ENCODE measurements at places on chromosomes 12 and 14. TPM values are rescaled to one million over a fixed set of nuclear protein-coding genes. Genes with fewer than 3 reads are reported as not detected.
A peak's percentile ranks its signal among the peaks of the same experiment; 100 is the strongest.

The HNF1A gene
- not detected for polyA plus RNA-seq

GRCh38 chr12:108029051-108029835, 99.8 kb upstream of the WSCD2 start:
- H3K4me1 ChIP-seq: no peaks in the 10 kb centered on the region
- no peaks in the 10 kb centered on the region for H3K27me3 ChIP-seq
- no peak for DNase-seq
- no peaks in the 10 kb centered on the region for H3K36me3 ChIP-seq

DNA sequence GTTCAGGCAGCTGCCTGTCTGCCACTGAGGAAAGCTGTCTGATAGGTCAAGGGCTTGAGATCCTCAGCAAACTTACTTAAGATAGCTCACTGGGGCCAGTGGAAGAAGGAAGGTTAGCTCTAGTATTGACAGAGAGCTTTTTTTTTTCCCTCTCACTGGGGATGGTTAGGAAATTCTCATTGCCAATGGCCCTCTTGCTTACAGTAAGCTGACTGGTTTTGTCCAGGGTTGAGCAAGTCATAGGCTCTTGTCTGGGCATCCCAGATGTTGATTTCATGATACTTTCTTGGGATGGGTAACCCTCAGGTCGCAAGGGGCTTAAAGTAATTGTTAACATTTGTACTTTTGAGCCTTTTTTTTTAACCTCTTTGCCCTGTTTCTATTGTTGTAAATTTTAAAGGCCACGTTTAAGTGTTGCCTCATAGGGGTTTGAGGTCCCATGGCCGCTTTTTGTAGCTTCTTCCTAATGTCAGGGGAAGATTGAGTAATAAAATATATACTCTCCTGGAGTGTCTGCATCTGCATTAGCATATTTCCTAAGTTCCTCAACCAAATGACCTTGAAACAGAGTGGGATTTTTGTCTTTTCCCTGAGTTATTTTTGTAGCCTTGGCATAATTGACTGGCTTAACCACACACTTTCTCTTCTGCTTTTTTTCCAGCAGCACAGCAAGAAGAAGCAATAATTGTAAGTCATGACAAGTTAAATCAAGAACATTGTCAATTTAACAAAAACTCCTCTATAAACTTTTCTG, 716.0 kb downstream of the LRFN5 start:
- H3K27me3 ChIP-seq: no peaks in the 10 kb centered on the region
- H3K36me3 ChIP-seq: no peaks in the 10 kb centered on the region
- peak overlapping the region; percentile 57 for H3K27ac ChIP-seq

The SCNN1A gene
- 0.81 TPM for polyA plus RNA-seq

The C14orf39 gene
- polyA plus RNA-seq: not detected

The FLVCR2 gene
- 36.6 TPM for polyA plus RNA-seq

DNA sequence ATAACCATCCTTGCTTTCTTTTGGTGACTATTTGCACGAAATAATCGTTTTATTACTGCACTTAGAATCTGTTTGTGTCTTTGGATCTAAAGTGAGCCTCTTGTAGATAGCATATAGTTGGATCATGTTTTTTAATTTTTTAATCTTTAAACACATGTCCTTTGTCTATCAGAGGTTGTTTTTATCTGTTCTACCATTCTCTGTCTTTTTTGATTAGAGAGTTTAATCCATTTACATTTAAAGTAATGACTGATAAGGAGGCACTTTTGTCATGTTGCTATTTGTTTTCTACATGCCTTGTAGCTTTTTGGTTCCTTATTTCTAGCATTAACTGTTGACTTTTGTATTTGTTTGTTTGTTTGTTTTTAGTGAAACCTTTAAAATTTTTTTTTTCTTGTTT, 506.2 kb upstream of the RGS6 start:
- DNase-seq: no peak
- H3K27me3 ChIP-seq: no peaks in the 10 kb centered on the region
- H3K36me3 ChIP-seq: peaks cover 14% of the 10 kb centered on the region
- no peaks in the 10 kb centered on the region for H3K4me1 ChIP-seq
- no peak overlapping the region for H3K27ac ChIP-seq
- no peak overlapping the region for H3K4me3 ChIP-seq

DNA sequence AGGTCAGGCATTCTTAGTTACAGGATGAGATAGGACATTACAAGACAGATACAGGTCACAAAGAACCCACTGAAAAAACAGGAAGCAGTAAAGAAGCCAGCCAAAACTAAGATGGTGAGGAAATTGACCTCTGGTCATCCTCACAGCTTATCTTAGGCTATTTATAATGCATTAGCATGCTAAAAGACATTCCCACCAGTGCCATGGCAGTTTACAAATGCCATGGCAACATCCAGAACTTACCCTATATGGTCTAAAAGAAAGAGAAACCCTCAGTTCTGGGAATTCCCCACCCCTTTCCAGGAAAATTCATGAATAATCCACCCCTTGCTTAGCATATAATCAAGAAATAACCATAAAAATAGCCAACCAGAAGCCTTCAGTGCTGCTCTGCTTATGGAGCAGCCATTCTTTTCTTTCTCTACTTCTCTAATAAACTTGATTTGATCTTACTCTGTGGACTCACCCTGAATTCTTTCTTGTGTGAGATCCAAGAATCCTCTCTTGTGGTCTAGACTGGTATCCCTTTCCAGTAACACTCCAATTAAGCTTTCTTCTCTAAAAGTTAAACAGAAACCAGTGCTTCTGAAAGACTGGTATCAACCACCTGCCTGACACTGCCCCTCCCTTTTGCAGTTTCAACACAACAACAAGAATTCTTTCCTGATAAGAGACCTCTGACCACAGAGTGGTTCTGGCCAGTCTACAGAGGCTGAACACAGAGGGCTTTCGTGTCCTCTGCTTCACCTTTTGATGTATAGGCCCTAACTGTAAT, 86.9 kb downstream of the BCAT1 start:
- no peaks in the 10 kb centered on the region for H3K4me1 ChIP-seq
- H3K27me3 ChIP-seq: no peaks in the 10 kb centered on the region
- H3K36me3 ChIP-seq: no peaks in the 10 kb centered on the region
- no peak overlapping the region for H3K4me3 ChIP-seq
- peak; percentile 15 for DNase-seq
- H3K27ac ChIP-seq: no peak overlapping the region

GRCh38 chr14:60515511-60516289, 6.8 kb downstream of the SIX6 start:
- H3K27me3 ChIP-seq: peaks cover 85% of the 10 kb centered on the region
- no peaks in the 10 kb centered on the region for H3K36me3 ChIP-seq
- DNase-seq: no peak
- no peak overlapping the region for H3K4me3 ChIP-seq
- H3K4me1 ChIP-seq: peaks cover 3% of the 10 kb centered on the region

DNA sequence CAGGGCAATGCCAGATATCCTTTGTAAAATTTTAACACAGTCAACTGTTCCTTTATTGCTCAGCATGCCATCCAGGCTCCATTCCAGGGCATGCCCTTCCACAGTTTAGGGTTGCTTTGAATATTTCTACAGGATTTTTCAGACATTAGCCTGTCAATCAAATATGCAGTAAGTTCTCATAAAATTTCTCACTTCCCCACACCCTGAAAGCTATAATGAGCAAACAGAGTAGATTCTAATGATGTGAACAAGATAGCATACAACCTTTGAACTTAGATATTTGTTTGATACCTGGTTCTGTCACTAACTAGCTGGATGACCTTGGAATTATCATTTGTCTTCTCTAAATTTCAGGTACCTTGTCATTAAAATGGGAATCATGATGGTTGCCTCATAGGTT, 251.2 kb downstream of the SYT1 start:
- no peaks in the 10 kb centered on the region for H3K36me3 ChIP-seq
- H3K4me3 ChIP-seq: no peak overlapping the region
- H3K27me3 ChIP-seq: no peaks in the 10 kb centered on the region
- DNase-seq: no peak

The CCDC177 gene
- not detected for polyA plus RNA-seq

GRCh38 chr12:96401076-96401871, 1.0 kb upstream of the CDK17 start:
- no peaks in the 10 kb centered on the region for H3K27me3 ChIP-seq
- H3K36me3 ChIP-seq: no peaks in the 10 kb centered on the region
- peaks cover 21% of the 10 kb centered on the region for H3K4me1 ChIP-seq
- peak overlapping the region; percentile 84 for H3K4me3 ChIP-seq

The AQP2 gene
- not detected for polyA plus RNA-seq

DNA sequence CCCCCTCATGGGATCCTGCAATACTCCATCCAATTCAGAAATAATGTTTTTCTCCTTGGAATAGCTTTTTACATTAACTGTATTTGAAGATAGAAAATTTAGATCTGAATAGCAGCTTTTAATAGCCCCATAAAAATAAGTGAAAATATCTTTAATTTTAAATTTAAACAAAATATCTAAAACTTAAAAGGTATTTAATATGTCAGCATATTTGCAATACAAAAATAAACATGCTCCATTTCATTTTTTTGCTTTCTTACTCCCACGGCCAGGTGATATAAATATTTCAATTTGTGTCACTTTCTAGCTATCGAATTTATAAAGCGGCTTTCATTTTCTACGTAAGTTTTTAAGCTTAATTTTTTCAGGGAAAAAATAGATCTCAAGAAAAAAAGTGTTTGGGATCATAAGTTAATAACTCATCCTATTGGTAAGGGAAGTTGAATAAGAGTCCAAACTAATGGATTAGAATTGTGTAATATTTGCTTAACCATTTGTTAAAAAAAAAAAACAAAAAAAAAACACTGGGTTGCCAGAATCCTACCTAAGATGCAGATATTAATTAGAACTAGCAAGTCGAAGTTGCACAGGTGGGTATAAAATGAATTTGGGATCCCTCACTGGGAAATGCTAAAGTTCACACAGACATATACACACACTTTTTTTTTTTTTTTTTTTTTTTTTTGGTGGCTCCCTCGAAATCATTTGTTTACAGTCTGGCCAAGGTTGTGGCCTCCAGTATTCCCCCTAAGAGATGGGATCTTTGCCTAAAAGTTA, 47.6 kb downstream of the PPP2R5C start:
- H3K27me3 ChIP-seq: no peaks in the 10 kb centered on the region
- peak overlapping the region; percentile 99 for H3K27ac ChIP-seq
- H3K36me3 ChIP-seq: peaks cover 4% of the 10 kb centered on the region
- peaks cover 12% of the 10 kb centered on the region for H3K4me1 ChIP-seq
- DNase-seq: no peak

The SLC7A8 gene
- polyA plus RNA-seq: 0.53 TPM

- H3K4me1 ChIP-seq: no peaks in the 10 kb centered on the region
- H3K4me3 ChIP-seq: no peak overlapping the region
- DNase-seq: no peak
- no peak overlapping the region for H3K27ac ChIP-seq
- H3K36me3 ChIP-seq: no peaks in the 10 kb centered on the region
Observed at GRCh38 chr14:49550286-49551184, 35.6 kb downstream of the RPS29 start.

The KCNA5 gene
- not detected for polyA plus RNA-seq

The PHLDA1 gene
- polyA plus RNA-seq: 1.1 TPM

The DCN gene
- not detected for polyA plus RNA-seq

DNA sequence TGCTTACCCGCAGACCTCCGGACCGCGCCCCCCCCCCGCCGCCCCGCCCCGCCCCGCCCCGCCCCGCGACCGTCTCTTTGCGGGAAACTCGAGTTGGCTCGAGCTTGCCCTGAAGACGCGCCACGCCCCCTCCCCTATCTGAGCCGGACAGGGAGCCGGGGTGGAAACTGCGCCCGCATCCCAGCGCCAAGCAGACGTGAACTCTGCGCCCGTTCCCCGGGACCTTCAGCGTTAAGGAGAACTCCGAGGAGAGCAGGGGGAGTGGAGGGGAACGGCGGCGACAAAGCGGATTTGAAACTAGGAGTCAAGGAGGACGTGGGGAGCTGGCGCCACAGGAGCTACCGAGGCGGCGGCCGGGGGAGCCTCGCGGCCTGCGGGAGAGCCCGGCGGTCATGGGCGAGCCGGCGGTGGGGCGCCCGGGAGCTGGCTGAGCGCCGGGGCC, at the start of gene KCNK13:
Gene KCNK13 (plus strand): TSS at position 310 of the 442 bp plus-strand sequence. CDS start 212 bp downstream, outside the sequence.
- H3K27me3 ChIP-seq: peaks cover 54% of the 10 kb centered on the region
- no peaks in the 10 kb centered on the region for H3K36me3 ChIP-seq
- peak within 1 kb of the TSS; percentile 52 for H3K27ac ChIP-seq
- peak; percentile 68 for DNase-seq

The SGPP1 gene
- 2.6 TPM for polyA plus RNA-seq

DNA sequence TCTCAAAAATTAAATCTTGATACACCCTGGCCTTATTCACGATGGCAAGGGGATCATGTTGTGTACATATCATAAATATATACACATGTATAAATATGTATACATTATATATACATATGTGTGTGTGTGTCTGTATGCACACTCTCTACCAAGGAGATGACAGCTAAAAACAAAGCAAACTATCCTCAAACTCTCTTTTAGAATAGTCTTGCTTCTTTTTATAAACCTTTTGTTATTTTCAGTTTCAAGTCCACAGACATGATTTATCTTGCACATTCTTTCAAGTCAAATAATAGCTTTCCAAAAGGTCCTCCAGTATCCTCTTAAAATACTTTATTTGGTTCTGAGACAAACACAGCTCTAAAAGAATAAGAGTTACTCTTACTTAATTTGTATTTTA, 8.4 kb downstream of the ANO6 start:
- H3K36me3 ChIP-seq: peaks cover 5% of the 10 kb centered on the region
- H3K27me3 ChIP-seq: no peaks in the 10 kb centered on the region
- H3K4me3 ChIP-seq: no peak overlapping the region
- no peak for DNase-seq
- no peak overlapping the region for H3K27ac ChIP-seq

DNA sequence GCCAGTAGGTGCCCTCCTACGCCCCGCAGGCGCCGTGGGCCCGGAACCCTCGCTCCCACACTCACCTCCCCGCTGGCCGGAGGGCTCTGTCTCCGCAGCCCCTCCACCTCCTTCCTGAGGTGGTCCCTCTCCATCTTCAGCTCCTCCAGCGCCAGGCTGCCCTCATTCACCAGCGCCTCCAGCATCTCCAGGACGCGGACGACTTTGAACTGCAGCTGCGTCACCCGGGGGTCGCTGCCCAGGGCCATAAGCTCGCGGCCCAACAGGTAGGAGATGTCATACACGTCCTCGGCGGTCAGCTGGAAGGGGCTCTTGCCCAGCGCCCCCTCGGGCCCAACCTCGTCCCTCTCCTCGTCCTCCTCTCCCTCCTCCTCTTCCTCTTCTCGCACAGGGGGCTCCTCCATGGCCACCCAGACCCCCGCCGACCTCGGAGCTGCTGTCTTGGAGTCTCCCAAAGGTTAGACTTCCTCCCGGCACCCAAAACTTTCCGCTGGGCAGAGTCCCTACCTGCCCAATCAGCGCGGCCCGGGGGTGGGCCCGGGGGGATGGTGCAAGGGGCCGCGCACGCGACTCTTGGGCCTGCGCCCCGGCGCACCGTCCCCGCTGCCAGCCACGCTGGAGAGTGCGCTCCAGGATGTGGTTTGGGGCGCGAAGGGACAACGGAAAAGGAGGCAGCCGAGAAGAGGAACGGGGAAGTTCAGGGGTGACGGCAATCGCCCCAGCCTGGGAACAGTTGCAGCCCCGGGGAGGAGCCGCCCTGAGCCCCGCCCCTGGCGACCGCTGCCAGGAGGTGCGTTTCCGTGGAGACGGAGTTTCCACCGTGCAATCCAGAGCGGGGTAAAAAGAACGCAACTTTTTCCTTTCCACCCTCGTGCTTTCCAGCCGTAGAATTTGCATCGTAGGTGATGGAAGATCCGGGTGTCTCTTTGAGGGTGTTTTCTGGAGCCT, at the start of gene RILPL2:
Gene RILPL2 (minus strand): TSS at position 668 of the 948 bp plus-strand sequence. CDS start 264 bp downstream, at position 404.
- peaks cover 52% of the 10 kb centered on the region for H3K4me1 ChIP-seq
- H3K4me3 ChIP-seq: peak within 1 kb of the TSS; percentile 98
- peaks cover 2% of the 10 kb centered on the region for H3K36me3 ChIP-seq

GRCh38 chr14:54225457-54226060, 171.2 kb upstream of the CDKN3 start:
- H3K36me3 ChIP-seq: no peaks in the 10 kb centered on the region
- no peak for DNase-seq
- H3K27ac ChIP-seq: no peak overlapping the region
- H3K27me3 ChIP-seq: peaks cover 23% of the 10 kb centered on the region

GRCh38 chr12:6207259-6207925, 7.2 kb downstream of the CD9 start:
- no peak overlapping the region for H3K27ac ChIP-seq
- peaks cover 11% of the 10 kb centered on the region for H3K27me3 ChIP-seq
- no peaks in the 10 kb centered on the region for H3K36me3 ChIP-seq
- DNase-seq: no peak
